Kidney epithelial cell (primary cell): ENCODE measurements at places on chromosomes 5 and 9. TPM values are rescaled to one million over a fixed set of nuclear protein-coding genes. Genes with fewer than 3 reads are reported as not detected.

Gene GBGT1
- total RNA-seq, result 8.8 and 12.4 TPM in 2 replicates

Gene PCDHB15
- 2.3 and 3.0 TPM in 2 replicates for total RNA-seq

Gene PCDHGA2
- total RNA-seq, result 2.8 and 2.9 TPM in 2 replicates

Gene OTP
- not detected in 2 replicates for total RNA-seq

Gene ADAMTS6
- 15.3 and 16.2 TPM in 2 replicates for total RNA-seq

Gene OLFML2A
- 7.0 and 16.4 TPM in 2 replicates for total RNA-seq
